ENCODE measurements at places on chromosomes 5 and 9.
A peak's percentile ranks its signal among the peaks of the same experiment; 100 is the strongest.

GRCh38 chr5:134846641-134846960 lies 833 bp downstream of the C5orf24 start:
- peaks cover 26% of the 10 kb centered on the region for H3K36me3 ChIP-seq
- H3K27ac ChIP-seq, result peak overlapping the region; percentile 97
- H3K27me3 ChIP-seq, result no peaks in the 10 kb centered on the region
- peak overlapping the region; percentile 81 for H3K4me3 ChIP-seq
- peaks cover 56% of the 10 kb centered on the region for H3K4me1 ChIP-seq

- no peaks in the 10 kb centered on the region for H3K4me1 ChIP-seq
- H3K27ac ChIP-seq, result no peak overlapping the region
- no peaks in the 10 kb centered on the region for H3K36me3 ChIP-seq
- H3K27me3 ChIP-seq, result no peaks in the 10 kb centered on the region
- H3K4me3 ChIP-seq, result no peak overlapping the region
- DNase-seq, result no peak
Measured at GRCh38 chr5:93755716-93756115, 14.3 kb upstream of the POU5F2 start.

- peak overlapping the region; percentile 16 for H3K27ac ChIP-seq
- no peaks in the 10 kb centered on the region for H3K27me3 ChIP-seq
- peaks cover 18% of the 10 kb centered on the region for H3K36me3 ChIP-seq
- H3K4me3 ChIP-seq, result no peak overlapping the region
- peaks cover 61% of the 10 kb centered on the region for H3K4me1 ChIP-seq
Measured at GRCh38 chr9:128059365-128059983, 7.6 kb downstream of the NAIF1 start.

GRCh38 chr5:175685701-175686350 lies 28.0 kb downstream of the HRH2 start:
- H3K27ac ChIP-seq, result no peak overlapping the region
- peaks cover 28% of the 10 kb centered on the region for H3K4me1 ChIP-seq
- H3K36me3 ChIP-seq, result no peaks in the 10 kb centered on the region

DNA sequence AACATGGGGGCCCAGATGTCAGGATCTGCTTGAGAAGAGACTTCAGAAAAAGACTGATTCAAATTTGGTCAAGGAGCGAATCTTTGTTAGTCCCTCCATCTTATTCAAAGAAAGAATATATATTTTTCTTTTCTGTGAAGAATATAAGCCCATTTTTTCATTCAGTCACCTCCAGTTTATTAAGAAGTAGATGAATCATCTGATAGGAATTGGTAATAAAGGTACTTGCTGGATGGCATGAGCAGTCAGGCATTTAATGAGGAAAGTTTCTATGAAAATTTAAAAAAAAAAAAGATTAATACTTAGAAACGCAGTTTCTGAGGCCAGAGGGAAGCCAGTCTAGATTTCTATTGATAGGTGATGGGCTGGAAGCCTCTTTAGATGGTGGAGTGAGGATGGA lies 373.1 kb upstream of the SMC2 start:
- no peak for DNase-seq
- no peak overlapping the region for H3K27ac ChIP-seq
- H3K4me1 ChIP-seq, result no peaks in the 10 kb centered on the region
- H3K4me3 ChIP-seq, result no peak overlapping the region
- no peaks in the 10 kb centered on the region for H3K36me3 ChIP-seq

GRCh38 chr5:119631660-119632059 lies 2.3 kb downstream of the FAM170A start:
- H3K36me3 ChIP-seq, result no peaks in the 10 kb centered on the region
- DNase-seq, result no peak
- H3K4me3 ChIP-seq, result no peak overlapping the region
- no peaks in the 10 kb centered on the region for H3K4me1 ChIP-seq
- H3K27ac ChIP-seq, result no peak overlapping the region
- H3K27me3 ChIP-seq, result no peaks in the 10 kb centered on the region

Measured in lower lobe of right lung (tissue), 2 donors.